A549 treated with DMSO at 1 μM for 4 hours (cell line): ENCODE measurements at places on chromosomes 11 and 22. TPM values are rescaled to one million over a fixed set of nuclear protein-coding genes. Genes with fewer than 3 reads are reported as not detected.

DEPDC7 gene
- 7.2 to 9.7 TPM (median 8.0 TPM) in 5 replicates for total RNA-seq

LGALS12 gene
- total RNA-seq: not detected in 5 replicates

FOLR1 gene
- 0.10 to 0.11 TPM in 2 of 5 replicates, not detected in the others for total RNA-seq

EPS8L2 gene
- 71.0 to 121 TPM (median 114 TPM) in 5 replicates for total RNA-seq

KCNJ1 gene
- not detected in 5 replicates for total RNA-seq

H19 gene
- 8.8 to 13.0 TPM (median 10.6 TPM) in 5 replicates for total RNA-seq

CHRM4 gene
- total RNA-seq: 0.56 to 1.0 TPM (median 0.59 TPM) in 5 replicates

TNNI2 gene
- not detected in 5 replicates for total RNA-seq

TSSK2 gene
- 0.07 TPM in 1 of 5 replicates, not detected in the others for total RNA-seq

DEUP1 gene
- not detected in 5 replicates for total RNA-seq

RNF214 gene
- total RNA-seq: 8.9 to 12.6 TPM (median 10.4 TPM) in 5 replicates

OR4A16 gene
- total RNA-seq: not detected in 5 replicates

OR10A4 gene
- total RNA-seq: not detected in 5 replicates

OR5B21 gene
- total RNA-seq: not detected in 5 replicates

MYO18B gene
- 0.01 to 0.04 TPM (median 0.02 TPM) in 3 of 5 replicates, not detected in the others for total RNA-seq

NTM gene
- total RNA-seq: not detected in 5 replicates

MB gene
- 6.0 to 11.2 TPM (median 6.8 TPM) in 5 replicates for total RNA-seq

SPDYC gene
- not detected in 5 replicates for total RNA-seq

ESAM gene
- total RNA-seq: 9.0 to 12.4 TPM (median 10.5 TPM) in 5 replicates

SLC7A4 gene
- not detected in 5 replicates for total RNA-seq

MED15 gene
- total RNA-seq: 46.3 to 55.8 TPM (median 47.9 TPM) in 5 replicates

ZDHHC8 gene
- total RNA-seq: 22.4 to 33.7 TPM (median 29.6 TPM) in 5 replicates

HBB gene
- total RNA-seq: not detected in 5 replicates

ZC3H12C gene
- 4.3 to 7.9 TPM (median 6.6 TPM) in 5 replicates for total RNA-seq

TESMIN gene
- total RNA-seq: 3.1 to 6.8 TPM (median 5.3 TPM) in 5 replicates

SPI1 gene
- total RNA-seq: not detected in 5 replicates

JRKL gene
- 4.3 to 7.1 TPM (median 5.7 TPM) in 5 replicates for total RNA-seq

FAM83F gene
- not detected in 5 replicates for total RNA-seq

SORL1 gene
- total RNA-seq: 1.5 to 2.1 TPM (median 2.0 TPM) in 5 replicates

ZNF280B gene
- 1.5 to 2.2 TPM (median 1.8 TPM) in 5 replicates for total RNA-seq

PHOX2A gene
- total RNA-seq: not detected in 5 replicates

WNT11 gene
- total RNA-seq: 0.88 to 1.4 TPM (median 1.2 TPM) in 5 replicates

C11orf42 gene
- total RNA-seq: not detected in 5 replicates

RIC3 gene
- total RNA-seq: 1.4 to 2.2 TPM (median 2.1 TPM) in 5 replicates

IGSF9B gene
- total RNA-seq: 0.54 to 1.9 TPM (median 1.3 TPM) in 5 replicates

UBQLNL gene
- 0.03 TPM in 2 of 5 replicates, not detected in the others for total RNA-seq

OR2AG1 gene
- total RNA-seq: not detected in 5 replicates

BTG4 gene
- total RNA-seq: 0.09 to 0.26 TPM in 2 of 5 replicates, not detected in the others

FIBP gene
- total RNA-seq: 74.2 to 92.5 TPM (median 85.4 TPM) in 5 replicates

MMP8 gene
- not detected in 5 replicates for total RNA-seq

PATE4 gene
- total RNA-seq: not detected in 5 replicates

SLC3A2 gene
- total RNA-seq: 929 to 1,086 TPM (median 982 TPM) in 5 replicates

DNAJB7 gene
- total RNA-seq: not detected in 5 replicates

FADS2 gene
- 259 to 325 TPM (median 293 TPM) in 5 replicates for total RNA-seq

SUSD2 gene
- 54.2 to 70.2 TPM (median 58.4 TPM) in 5 replicates for total RNA-seq

TRIM34 gene
- total RNA-seq: 3.1 to 4.0 TPM (median 3.4 TPM) in 5 replicates

F2 gene
- total RNA-seq: 1.9 to 3.1 TPM (median 2.1 TPM) in 5 replicates

ALDH3B1 gene
- total RNA-seq: 117 to 131 TPM (median 121 TPM) in 5 replicates

FZD4 gene
- total RNA-seq: 1.3 to 1.8 TPM (median 1.6 TPM) in 5 replicates

LARGE1 gene
- 3.8 to 5.1 TPM (median 4.2 TPM) in 5 replicates for total RNA-seq

OR10S1 gene
- total RNA-seq: not detected in 5 replicates

HRAS gene
- total RNA-seq: 108 to 150 TPM (median 128 TPM) in 5 replicates

BIK gene
- 0.61 to 1.5 TPM (median 0.91 TPM) in 5 replicates for total RNA-seq

GUCY1A2 gene
- total RNA-seq: 0.03 to 0.10 TPM (median 0.07 TPM) in 5 replicates

OR2AT4 gene
- 0.01 TPM in 2 of 5 replicates, not detected in the others for total RNA-seq

MAP6 gene
- 1.4 to 1.9 TPM (median 1.6 TPM) in 5 replicates for total RNA-seq
